ENCODE measurements at places on chromosomes 5 and 9.

GRCh38 chr5:41649659-41650058 is 139.3 kb upstream of the PLCXD3 start:
- no peak for DNase-seq

- DNase-seq = no peak
These were observed 476.3 kb downstream of the CCDC171 start for GRCh38 chr9:16029046-16029615.

DNA sequence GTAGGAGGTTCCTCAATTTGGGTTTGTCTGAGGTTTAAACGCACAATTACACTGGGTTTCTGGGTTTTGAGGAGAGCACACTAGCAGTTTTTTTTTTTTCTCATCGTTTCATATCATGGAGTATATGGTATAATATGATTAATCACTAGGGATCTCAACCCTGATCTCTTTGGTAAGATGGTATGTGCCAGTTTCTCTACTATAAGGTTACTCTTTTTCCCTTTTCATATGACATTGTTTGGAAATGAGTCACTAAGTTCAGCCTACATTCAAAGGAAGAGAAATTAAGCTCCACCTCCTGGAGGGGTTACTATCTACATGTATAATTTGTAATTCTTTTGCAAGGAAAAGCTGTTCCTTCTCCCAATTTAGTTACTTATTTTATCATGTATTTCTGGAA is 35.2 kb downstream of the MTRR start:
- DNase-seq = no peak

DNA sequence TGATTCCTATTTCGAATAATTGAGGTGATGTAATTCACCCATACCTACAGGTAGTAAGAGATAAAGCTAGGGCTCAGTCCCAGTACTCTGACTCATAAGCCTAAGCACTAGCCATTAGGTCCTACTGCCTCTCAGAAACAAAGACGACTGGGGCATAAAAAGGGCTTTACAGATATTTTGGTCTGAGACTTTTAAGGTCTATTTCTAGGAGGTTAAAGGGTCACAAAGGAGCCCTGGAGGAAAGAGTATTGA is 69.8 kb downstream of the SGCD start:
- no peak for DNase-seq

GRCh38 chr5:10987276-10987924 is 226.4 kb upstream of the DAP start:
- DNase-seq = no peak

DNA sequence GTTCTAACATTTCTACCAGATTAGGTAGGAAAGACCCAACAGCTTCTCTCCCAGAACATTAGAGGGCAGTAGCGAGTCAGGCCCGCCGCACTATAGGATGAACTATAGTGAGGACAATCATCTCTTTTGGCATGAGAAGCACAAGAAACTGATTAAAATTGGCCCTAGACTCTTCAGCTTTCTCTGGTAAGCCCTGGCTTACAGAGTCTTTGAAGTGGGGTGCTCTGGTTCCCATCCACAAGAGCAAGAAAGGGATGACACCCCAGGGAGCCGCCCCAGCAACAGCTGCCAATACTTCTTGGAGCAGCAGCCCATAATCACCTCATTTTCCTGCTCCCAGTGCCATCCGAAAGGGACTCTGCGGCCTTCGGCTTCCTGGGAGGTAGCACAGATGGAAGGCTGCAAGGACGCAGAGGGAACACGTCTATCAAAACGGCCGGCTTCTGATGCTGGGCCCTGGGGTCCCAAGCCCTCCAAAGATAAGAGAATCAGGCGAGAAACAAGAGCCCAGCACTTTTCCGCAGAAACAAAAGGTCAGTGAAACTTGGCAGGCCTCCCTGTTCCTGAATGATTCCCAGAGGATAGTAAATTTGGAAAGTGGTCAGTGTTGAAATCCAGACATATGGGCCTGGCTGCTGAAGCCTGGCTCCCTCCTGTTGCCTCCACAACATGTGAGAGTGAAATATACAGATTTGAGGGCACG is 69.3 kb downstream of the HSD17B3 start:
- DNase-seq = peak; percentile 53

- no peak for DNase-seq
These were observed 996.4 kb upstream of the WWC1 start for GRCh38 chr5:167294882-167295680.

GRCh38 chr5:59178071-59178470 is 595.2 kb downstream of the RAB3C start:
- no peak for DNase-seq

DNA sequence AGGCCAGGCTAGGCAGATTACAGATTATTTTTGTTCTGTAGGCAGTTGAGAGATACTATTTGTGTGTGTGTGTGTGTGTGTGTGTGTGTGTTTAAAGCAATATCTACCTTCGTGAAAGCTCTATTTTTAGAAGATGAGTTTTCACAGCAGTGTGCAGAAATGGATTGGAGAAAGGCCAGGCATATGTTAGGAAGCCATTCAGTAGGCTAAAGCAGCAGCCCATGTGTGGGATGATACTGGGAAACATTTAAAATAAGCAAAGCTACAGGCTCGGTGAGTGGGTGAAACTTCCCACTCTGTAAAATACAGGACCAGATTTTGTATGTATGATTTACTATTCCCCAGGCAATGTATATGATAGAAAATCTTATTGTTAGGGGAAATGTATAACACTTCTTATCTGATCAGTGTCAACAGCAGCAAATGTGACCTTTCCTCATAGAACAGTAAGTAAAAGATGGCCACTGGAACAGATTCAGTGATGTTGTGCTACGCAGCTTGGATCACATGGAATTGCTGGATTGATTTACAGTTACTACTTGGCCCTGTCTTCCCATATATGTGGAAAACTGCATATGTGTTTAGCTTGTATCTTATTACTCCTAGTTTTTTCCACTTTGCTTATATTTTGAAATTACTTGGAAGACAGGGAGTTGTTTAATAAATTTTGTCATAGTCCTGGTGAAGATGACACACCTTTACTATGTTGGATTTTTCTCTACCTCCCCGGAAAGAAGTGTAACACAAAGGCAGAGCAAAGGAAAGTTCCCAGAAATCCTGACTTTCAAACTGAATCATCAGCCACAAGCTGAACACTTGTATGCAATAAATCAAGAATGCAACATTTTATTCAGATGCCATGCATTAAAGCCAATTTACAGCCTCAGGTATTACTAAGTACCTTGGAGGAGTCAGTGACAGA is 1077.7 kb upstream of the SEMA6A start:
- DNase-seq = peak; percentile 36

- DNase-seq = peak; percentile 88
These were observed 83.1 kb upstream of the IRX1 start for GRCh38 chr5:3512361-3513095.

GRCh38 chr9:115373000-115373709 is 255.2 kb upstream of the TNC start:
- no peak for DNase-seq

- DNase-seq = no peak
These were observed 259.5 kb upstream of the ARRDC3 start for GRCh38 chr5:91642581-91642980.

GRCh38 chr9:19967216-19967887 is 178.5 kb upstream of the SLC24A2 start:
- peak; percentile 58 for DNase-seq

GRCh38 chr9:89863141-89863540 is 258.3 kb downstream of the GADD45G start:
- DNase-seq = no peak

GRCh38 chr5:76449606-76450005 is 46.5 kb downstream of the IQGAP2 start:
- peak; percentile 9 for DNase-seq
